ENCODE measurements at places on chromosomes 6 and 20.

GRCh38 chr6:121748376-121748775, 312.9 kb downstream of the GJA1 start:
- DNase-seq: no peak

GRCh38 chr6:131042664-131043063, 20.4 kb downstream of the EPB41L2 start:
- DNase-seq: no peak

DNA sequence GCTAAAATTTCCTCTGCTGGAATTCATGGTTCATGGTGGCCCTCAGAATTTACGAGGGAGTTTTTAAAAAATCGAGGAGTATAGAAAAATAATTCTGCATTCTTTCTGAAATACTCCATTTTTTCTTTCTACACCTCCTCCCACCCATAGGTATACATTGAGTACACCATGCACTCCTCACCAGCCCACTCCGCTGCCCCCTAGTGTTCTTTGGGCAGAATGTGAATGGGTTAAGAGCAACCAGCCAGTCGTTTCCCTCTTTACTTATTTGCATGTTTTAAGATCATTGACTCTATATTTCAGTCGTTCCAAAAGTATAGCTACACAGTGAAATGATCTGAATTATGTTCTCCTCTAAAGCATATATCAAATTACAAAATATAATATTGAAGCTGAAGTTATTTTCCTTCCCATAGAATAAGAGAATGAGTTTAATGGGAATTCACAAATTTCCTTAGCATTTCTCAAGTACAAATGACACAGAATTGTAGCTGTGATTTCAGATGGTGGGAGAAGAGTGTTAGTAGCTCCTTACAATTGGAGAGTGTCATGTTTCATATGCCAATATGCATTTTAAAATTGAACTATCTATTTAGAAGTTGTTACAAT, 977.7 kb upstream of the SLC35B3 start:
- no peak for DNase-seq

DNA sequence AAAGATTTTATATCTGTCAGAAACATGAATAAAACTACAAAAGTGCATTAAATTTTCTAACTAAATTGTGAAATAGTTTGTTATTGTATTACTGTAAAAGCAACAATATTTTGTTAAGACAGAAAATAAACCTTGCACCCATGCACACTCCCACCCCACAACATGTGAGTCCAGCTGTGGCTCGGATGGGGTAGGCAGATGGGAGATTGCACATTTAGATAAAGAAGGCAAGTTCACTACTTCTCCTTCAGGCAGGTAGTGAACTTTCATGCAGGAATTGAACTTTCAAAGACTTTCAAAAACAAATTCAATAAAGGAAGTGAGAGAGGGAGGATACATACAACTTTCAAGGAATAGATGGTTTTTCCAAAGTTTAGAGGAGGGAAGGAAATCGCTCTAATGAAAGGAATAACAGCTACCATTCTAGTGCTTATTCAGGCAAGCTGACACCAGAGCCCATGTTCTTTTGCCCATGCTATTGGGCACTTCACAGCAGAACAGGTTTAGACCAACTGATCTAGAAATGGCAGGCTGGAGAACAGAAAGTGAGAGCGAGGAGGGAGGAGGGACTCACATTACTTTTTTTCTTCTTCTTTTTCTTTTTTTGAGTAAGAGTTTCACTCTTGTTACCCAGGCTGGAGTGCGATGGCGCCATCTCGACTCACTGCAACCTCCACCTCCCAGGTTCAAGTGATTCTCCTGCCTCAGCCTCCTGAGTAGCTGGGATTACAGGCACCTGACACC, 28.5 kb downstream of the SF3B5 start:
- DNase-seq: peak; percentile 23

Measured in stimulated activated naive CD8-positive, alpha-beta T cell treated with anti-CD3 and anti-CD28 coated beads, Interleukin-15, Interleukin-2, amounts not matched to agents 100 U/mL and 50 U/mL, for 24 hours (primary cell).